ENCODE measurements at places on chromosomes 4 and X. TPM values are rescaled to one million over a fixed set of nuclear protein-coding genes. Genes with fewer than 3 reads are reported as not detected.

Gene TAB3
- 12.9 TPM for total RNA-seq

- no peaks in the 10 kb centered on the region for H3K27me3 ChIP-seq
- no peak for DNase-seq
- no peaks in the 10 kb centered on the region for H3K36me3 ChIP-seq
- H3K4me1 ChIP-seq: no peaks in the 10 kb centered on the region
Measured at GRCh38 chrX:136963973-136964372, 69.8 kb downstream of the GPR101 start.

DNA sequence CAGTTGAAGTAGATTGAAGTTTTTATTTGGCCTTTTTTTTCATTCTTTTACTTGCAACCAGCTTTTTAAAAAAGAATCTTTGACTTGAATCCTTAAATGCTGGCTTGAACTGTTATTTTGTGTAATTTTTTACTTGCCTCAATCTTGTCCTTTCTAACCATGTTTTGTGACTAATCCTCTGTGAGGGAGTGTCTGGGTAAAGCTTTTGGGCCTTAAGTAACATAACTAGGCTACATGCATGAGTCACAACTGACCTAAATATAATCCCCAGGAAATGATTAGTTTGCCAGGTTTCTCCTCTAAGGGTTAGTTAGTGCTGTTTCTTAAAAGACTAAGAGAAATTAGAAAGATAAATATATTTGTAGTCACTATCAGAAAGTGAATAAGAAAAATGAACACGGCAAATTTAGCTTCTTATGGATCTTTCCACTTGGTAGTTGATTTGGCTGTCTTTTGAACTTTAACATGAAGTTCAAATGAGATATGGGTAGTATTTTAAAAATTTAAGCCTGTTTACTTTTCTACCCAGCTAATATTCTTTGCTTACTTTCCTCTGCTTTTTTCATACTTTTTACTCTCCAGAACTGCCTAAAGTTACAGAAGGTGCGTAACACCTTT is 13.0 kb downstream of the EXOC1 start:
- H3K27me3 ChIP-seq: no peaks in the 10 kb centered on the region
- no peaks in the 10 kb centered on the region for H3K4me1 ChIP-seq
- H3K4me3 ChIP-seq: no peak overlapping the region
- no peak overlapping the region for H3K27ac ChIP-seq
- H3K36me3 ChIP-seq: peaks cover 4% of the 10 kb centered on the region
- no peak for DNase-seq

DNA sequence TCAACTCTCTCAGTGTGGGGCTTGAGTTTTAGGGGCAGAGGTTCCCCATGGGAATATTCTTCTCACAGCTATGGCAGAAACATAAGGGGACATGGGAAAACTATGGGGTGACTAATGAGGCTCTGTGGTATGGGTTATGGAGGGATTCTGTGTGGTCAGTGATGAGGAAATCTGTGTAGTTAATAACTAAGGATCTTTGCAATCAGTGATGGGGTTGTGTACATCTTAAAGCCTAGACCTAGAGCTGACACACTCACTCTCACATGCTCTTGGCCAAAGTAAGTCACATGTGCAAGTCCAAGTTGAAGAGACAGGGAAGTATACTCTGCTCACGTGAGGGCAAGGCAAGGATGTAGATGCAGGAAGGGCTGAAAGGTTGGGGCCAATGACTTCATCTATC is 86.4 kb upstream of the UXT start:
- no peaks in the 10 kb centered on the region for H3K36me3 ChIP-seq
- H3K4me1 ChIP-seq: no peaks in the 10 kb centered on the region
- H3K4me3 ChIP-seq: no peak overlapping the region
- no peaks in the 10 kb centered on the region for H3K27me3 ChIP-seq

- no peaks in the 10 kb centered on the region for H3K27me3 ChIP-seq
- no peaks in the 10 kb centered on the region for H3K4me1 ChIP-seq
- H3K36me3 ChIP-seq: no peaks in the 10 kb centered on the region
- H3K4me3 ChIP-seq: no peak overlapping the region
Measured at GRCh38 chrX:55056820-55057674, 17.8 kb upstream of the PAGE2B start.

GRCh38 chr4:18880871-18881270 is 859.3 kb upstream of the LCORL start:
- DNase-seq: no peak
- H3K36me3 ChIP-seq: no peaks in the 10 kb centered on the region
- no peaks in the 10 kb centered on the region for H3K27me3 ChIP-seq
- H3K4me1 ChIP-seq: no peaks in the 10 kb centered on the region
- H3K27ac ChIP-seq: no peak overlapping the region

All from H1 (cell line).